Gastrocnemius medialis (tissue), 4 donors: ENCODE measurements at places on chromosomes 7 and 10. TPM values are rescaled to one million over a fixed set of nuclear protein-coding genes. Genes with fewer than 3 reads are reported as not detected.

- H3K27me3 ChIP-seq = no peaks in the 10 kb centered on the region
- no peaks in the 10 kb centered on the region for H3K36me3 ChIP-seq
- no peak overlapping the region for H3K27ac ChIP-seq
- no peaks in the 10 kb centered on the region for H3K4me1 ChIP-seq
- no peak overlapping the region for H3K4me3 ChIP-seq
- no peak for DNase-seq
Observed at GRCh38 chr10:77024461-77024860, 613.1 kb downstream of the KCNMA1 start.

- no peaks in the 10 kb centered on the region for H3K27me3 ChIP-seq
- H3K27ac ChIP-seq = no peak overlapping the region
- no peaks in the 10 kb centered on the region for H3K4me1 ChIP-seq
- H3K36me3 ChIP-seq = no peaks in the 10 kb centered on the region
- DNase-seq = no peak
- no peak overlapping the region for H3K4me3 ChIP-seq
Observed at GRCh38 chr10:120513307-120513796, 56.3 kb downstream of the PLPP4 start.

GRCh38 chr7:121366852-121367431, 29.2 kb downstream of the FAM3C start:
- no peak overlapping the region for H3K27ac ChIP-seq
- no peak overlapping the region for H3K4me3 ChIP-seq
- H3K36me3 ChIP-seq = no peaks in the 10 kb centered on the region
- H3K27me3 ChIP-seq = no peaks in the 10 kb centered on the region
- DNase-seq = no peak
- no peaks in the 10 kb centered on the region for H3K4me1 ChIP-seq

GRCh38 chr7:37096341-37096740, 352.3 kb downstream of the ELMO1 start:
- no peak overlapping the region for H3K4me3 ChIP-seq
- no peak for DNase-seq
- no peak overlapping the region for H3K27ac ChIP-seq
- H3K36me3 ChIP-seq = no peaks in the 10 kb centered on the region
- no peaks in the 10 kb centered on the region for H3K4me1 ChIP-seq
- H3K27me3 ChIP-seq = no peaks in the 10 kb centered on the region

- no peaks in the 10 kb centered on the region for H3K27me3 ChIP-seq
- H3K4me1 ChIP-seq = peaks cover 2% of the 10 kb centered on the region
- H3K36me3 ChIP-seq = no peaks in the 10 kb centered on the region
- H3K4me3 ChIP-seq = no peak overlapping the region
- no peak for DNase-seq
Observed at GRCh38 chr10:87767253-87767652, 50.8 kb downstream of the ATAD1 start.

GRCh38 chr7:157497367-157497743, 160.6 kb downstream of the DNAJB6 start:
- H3K4me3 ChIP-seq = no peak overlapping the region
- H3K36me3 ChIP-seq = no peaks in the 10 kb centered on the region
- no peak for DNase-seq

- DNase-seq = no peak
- H3K27me3 ChIP-seq = no peaks in the 10 kb centered on the region
- H3K36me3 ChIP-seq = no peaks in the 10 kb centered on the region
- H3K4me1 ChIP-seq = no peaks in the 10 kb centered on the region
Observed at GRCh38 chr10:75955973-75956502, 524.6 kb downstream of the LRMDA start.

DNA sequence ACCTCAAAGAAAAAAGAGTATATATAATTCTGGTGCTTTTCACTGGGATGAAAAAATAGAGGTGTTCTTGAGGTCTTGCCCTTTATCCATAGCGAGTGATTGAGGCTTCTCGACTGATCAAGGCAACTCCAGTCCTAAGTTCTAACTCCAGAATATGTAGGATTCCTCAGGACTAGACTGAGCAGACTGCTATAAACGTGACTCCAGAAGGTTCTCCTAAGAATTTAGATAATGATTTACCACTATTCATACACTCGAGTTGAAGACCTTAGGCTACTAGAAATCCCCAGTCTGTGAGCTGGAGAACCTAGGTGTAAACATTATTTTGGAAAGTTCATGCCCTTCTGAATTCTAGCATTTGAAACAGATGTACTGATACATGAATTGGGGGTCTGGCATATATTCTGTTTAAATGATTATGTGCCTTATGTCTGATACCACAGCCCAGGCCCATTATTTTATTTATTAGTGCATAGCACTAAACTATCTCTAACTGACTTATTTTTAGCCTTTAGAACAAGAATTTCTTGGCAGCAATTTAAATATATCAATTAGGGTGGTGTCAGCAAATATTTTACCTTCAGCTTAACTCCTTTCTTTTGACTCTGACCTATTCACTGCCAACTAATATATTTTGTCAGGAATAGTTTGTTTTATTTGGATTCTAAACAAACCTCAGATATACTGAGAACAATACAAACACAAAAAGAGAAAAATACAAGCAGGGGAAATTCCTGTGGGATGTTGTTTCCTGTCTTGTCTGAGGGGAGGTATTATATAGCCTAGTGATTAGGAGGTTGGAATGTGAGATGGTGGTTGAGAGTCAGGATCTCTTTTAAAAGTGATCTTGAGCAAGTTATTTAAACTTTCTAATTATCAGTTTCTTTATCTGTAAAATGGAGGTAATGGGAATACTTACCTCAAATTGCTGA, 75.8 kb downstream of the PODXL start:
- H3K27ac ChIP-seq = no peak overlapping the region
- no peaks in the 10 kb centered on the region for H3K4me1 ChIP-seq
- H3K27me3 ChIP-seq = no peaks in the 10 kb centered on the region
- peaks cover 12% of the 10 kb centered on the region for H3K36me3 ChIP-seq
- no peak overlapping the region for H3K4me3 ChIP-seq

DNA sequence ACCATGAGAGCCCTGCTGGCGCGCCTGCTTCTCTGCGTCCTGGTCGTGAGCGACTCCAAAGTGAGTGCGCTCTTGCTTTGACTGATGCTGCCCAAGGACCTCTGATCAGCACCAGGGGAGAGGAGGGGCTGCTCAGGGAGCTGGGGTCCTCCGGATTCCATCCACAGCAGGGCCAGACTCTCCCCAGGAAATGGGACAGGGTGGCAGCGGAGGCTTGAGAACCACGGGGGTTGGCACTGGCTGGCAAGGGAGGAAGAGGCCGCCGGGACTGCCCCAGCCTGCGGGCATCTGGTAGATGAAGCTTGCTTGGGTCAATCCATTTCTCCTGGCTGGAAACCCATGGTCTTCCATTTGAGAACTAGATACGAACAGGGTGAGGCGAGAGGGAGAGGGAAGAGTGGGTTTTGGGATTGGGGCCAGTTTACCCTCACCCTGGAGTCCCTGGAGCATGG, 647 bp downstream of the PLAU start:
- H3K36me3 ChIP-seq = no peaks in the 10 kb centered on the region
- DNase-seq = no peak
- peak overlapping the region; percentile 80 for H3K27ac ChIP-seq
- H3K4me1 ChIP-seq = peaks cover 56% of the 10 kb centered on the region
- H3K4me3 ChIP-seq = peak overlapping the region; percentile 59

DNA sequence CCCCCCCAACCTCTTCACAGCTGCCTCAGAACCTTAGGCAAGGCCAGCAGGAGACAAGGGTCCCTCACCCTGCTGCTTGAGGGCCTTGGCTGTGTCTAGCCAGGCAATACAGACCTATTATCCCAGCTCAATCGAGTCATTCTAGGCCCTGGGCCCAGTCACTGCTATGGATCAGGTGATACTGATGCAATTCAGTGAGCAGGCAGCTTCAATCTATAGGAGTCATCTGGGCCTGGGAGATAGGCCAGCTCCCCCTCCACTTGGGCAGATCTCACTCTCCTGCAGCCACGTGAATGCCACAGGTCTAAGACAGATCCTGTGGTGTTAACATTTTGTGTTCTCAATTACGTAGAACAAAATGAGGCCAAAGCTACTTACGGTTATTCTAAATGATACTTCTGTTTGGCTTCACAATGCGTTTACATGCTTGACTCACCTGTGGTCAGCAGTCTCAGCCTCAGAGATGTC, 68.0 kb upstream of the LRRC4 start:
- peaks cover 10% of the 10 kb centered on the region for H3K27me3 ChIP-seq
- H3K4me1 ChIP-seq = no peaks in the 10 kb centered on the region
- no peak for DNase-seq
- no peak overlapping the region for H3K27ac ChIP-seq
- H3K4me3 ChIP-seq = no peak overlapping the region
- no peaks in the 10 kb centered on the region for H3K36me3 ChIP-seq

DNA sequence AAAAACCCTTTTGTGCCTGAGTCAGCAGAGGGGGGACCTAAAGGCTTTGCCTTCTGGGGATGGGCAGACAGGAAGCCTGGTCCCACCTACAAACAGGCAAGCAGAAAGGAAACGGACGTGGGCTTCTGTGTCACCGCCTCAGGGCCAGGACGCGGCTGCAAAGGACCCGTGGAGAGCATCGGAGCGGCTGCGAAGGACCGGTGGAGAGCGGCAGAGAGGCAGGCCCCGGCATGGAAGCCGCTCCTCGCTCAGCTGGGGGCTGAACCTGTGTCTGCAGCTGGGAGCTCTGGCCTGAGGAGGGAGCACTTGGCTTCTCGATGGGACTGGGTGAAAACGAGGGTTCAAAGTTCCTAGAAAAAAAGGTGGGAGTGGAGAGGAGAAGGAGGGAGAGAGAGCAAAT, 125.4 kb upstream of the PPP2R2D start:
- H3K27me3 ChIP-seq = peaks cover 3% of the 10 kb centered on the region
- no peaks in the 10 kb centered on the region for H3K36me3 ChIP-seq
- H3K27ac ChIP-seq = no peak overlapping the region
- no peak for DNase-seq
- no peak overlapping the region for H3K4me3 ChIP-seq

Gene CLDN15
- total RNA-seq = 0.87 TPM

Gene PCLO
- 0.29 TPM for total RNA-seq
